ENCODE measurements at places on chromosomes 4 and X.

DNA sequence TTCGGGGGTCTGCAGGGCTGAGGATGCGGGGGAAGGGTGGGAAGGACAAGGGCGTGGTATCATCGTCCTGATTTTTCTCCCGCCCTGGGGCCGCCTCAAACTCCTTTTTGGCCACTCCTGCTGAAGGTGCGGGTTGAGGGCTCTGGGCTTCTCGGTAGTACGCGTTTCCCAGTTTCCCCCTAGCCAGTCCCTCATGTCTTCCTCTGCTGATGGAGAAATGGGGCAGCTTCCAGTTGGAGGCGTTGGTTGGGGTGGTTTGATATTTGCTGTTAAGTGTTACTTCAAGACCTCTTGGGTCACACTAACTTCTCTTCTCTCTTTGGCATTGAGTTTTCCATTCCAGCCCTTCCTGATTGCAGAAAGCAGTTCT lies 482 bp downstream of the GSTCD start:
- DNase-seq: no peak

- no peak for DNase-seq
Measured at GRCh38 chr4:77952457-77952856, 89.8 kb downstream of the MRPL1 start.

GRCh38 chr4:37879365-37879764 lies 11.5 kb upstream of the TBC1D1 start:
- no peak for DNase-seq

GRCh38 chrX:81957900-81958545 lies 756.1 kb downstream of the SH3BGRL start:
- no peak for DNase-seq

GRCh38 chr4:150206265-150206664 lies 128.0 kb downstream of the DCLK2 start:
- no peak for DNase-seq

DNA sequence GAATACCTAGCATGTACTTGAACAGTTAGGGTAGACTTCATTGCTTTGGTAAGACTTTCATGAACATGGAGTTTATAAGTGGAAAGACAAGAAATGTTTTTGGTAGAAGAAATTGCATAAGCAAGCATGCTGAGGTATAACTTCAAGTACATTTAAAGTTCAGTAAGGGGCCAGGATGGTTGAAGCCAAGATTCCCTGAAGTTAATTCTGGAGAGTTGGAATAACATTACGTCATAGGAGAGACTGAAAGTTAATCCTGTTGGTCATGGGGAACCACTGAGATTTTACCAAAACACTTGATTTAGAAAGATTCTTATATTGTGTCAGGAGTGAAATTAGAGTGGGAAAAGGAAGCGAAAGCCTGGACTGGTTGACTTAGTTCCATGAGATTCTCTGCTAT lies 767.5 kb upstream of the MAGEB2 start:
- DNase-seq: no peak

GRCh38 chr4:64121803-64122202 lies 287.4 kb downstream of the TECRL start:
- no peak for DNase-seq

GRCh38 chr4:47349326-47349725 lies 114.2 kb downstream of the COMMD8 start:
- no peak for DNase-seq

- DNase-seq: no peak
Measured at GRCh38 chrX:6129195-6129594, 99.5 kb downstream of the NLGN4X start.

DNA sequence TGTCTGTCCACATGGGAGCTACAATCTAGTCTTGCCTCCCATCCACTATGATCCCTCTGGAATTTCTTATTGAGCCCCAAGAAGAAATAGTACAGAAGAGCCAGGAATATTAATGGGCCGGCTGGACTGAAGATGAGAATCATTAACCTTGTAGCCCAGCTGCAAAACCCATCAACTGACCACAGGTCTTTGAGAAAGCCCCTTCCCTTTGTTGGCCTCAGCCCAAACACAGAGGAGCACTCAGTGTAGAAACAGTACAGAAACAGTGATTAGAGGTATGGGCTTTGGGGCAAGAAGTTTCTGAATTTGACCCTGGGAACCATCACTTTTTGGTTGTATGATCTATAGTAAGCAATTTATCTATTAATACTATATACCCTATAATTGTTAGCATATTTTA lies 76.8 kb upstream of the RAB40AL start:
- DNase-seq: no peak

DNA sequence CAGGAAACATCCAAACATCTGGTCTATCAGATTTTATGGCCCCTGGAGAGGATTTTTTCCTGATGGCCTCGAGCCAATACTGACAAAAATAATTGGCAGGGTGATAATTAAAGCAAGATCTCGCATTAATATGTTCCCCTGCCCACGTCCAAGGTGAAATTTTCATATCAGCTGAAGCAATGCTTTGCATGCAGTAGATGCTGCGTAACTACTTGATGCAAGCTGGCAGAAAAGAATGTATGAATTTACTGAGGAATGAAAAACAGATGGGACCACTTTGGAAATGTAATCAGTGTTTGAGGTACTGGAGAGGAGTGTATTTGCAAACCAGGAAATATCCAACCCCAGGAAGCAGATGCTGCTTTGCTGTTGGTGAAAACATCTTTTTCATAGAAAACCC lies 36.8 kb upstream of the REST start:
- DNase-seq: no peak

DNA sequence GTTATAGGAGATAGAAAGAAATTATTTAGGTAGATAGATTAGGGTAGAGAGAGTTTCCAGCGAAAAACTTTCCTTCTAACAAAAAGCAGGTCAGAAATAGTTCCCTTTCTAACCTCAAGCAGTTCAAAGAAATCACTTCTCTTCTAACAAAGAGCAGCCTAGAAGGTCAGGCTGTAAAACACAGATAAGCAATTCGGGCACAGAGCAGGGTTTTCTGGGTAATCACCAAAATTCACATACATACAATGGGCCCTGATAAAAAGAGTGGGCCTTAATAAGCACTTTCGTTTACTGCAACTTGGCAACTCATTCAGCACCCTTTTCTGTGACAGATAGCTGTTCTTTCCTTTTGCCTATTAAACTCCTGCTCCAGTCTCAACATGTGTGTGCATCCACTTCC lies 13.4 kb upstream of the NAF1 start:
- no peak for DNase-seq

DNA sequence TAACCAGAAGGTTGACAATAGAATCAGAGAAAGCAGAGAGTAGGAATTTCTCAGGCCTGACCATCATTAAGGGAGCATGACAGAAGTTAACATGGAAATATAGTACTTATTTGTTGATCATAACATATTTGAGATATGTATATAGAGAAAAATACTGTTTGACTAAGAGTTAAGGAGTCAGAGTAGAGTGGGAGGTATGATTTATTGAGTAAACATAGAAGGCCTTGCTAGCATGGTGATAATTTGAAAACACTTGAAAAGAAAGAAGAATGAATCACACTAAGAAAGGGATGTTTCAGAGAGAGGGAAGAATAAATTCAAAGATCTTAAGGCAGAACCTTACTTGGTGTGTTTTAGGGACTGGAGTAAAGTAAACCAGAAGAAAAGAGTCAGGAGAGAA lies 437.2 kb upstream of the TECRL start:
- DNase-seq: no peak

DNA sequence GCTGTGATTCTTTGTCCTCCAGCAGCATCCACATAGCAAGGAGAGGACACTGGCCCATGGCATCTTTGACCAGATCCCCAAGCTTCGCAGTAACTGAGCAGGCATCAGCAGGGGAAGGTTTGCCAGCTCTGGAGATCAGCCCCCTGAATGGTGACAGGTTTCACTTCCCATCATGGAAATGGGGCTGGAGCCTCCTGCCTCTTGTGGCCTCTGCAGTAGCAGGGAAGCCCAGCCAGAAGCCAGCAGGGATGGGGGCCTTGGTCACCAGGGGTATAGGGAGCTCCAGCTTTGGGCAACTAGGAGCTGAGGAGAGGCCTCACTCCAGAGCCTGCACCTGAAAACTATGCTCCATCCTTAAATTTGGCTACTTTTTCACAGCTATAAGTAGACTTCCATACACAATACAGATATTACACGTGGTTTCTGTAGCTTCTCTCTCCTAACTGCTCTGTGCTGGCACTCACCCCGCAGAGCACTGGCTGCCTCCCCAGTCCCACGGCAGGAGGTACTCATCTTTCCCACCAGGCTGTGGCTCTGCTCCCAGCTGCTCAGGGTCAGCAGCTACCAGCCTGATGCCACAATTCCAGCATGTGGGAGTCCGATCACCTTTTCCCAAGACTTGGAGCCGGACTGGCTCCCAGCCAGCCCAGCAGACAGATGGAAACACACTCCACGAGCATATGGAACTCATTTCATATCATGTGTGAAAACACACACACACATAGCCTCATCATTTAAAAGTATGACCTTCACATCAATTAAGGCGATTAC lies 2.8 kb downstream of the TMEM271 start:
- no peak for DNase-seq

- DNase-seq: peak; percentile 52
Measured at GRCh38 chr4:150256841-150257730, 178.8 kb downstream of the DCLK2 start.

- DNase-seq: peak; percentile 57
Measured at GRCh38 chr4:147760176-147760575, 28.3 kb downstream of the ARHGAP10 start.

- DNase-seq: no peak
Measured at GRCh38 chr4:150501983-150502382, 80.0 kb upstream of the MAB21L2 start.

DNA sequence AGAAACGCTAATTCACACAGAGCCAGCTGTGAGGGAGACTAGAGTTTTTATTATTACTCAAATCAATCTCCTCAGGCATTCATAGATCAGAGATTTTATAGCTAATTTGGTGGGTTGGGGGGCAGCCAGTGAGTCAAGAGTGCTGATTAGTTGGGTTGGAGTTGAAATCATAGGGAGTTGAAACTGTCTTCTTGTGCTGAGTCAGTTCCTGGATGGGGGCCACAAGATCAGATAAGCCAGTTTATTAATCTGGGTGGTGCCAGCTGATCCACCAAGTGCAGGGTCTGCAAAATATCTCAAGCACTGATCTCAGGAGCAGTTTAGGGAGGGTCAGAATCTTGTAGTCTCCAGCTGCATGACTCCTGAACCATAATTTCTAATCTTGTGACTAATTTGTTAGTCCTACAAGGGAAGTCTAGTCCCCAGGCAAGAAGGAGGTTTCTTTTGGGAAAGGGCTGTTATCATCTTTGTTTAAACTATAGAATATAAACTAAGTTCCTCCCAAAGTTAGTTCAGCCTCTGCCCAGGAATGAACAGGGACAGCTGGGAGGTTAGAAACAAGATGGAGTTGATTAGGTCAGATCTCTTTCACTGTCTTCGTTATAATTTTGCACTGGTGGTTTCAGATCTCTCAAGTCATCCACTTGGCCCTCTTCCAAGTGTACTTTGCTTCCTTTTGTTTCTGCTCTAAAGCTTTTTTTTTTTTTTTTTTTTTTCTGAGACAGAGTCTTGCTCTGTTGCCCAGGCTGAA lies 5.4 kb upstream of the NAA11 start:
- no peak for DNase-seq

GRCh38 chrX:119273420-119274192 lies 37.5 kb downstream of the PGRMC1 start:
- no peak for DNase-seq

GRCh38 chrX:17635231-17635630 lies 102.1 kb upstream of the SCML1 start:
- DNase-seq: no peak

- DNase-seq: no peak
Measured at GRCh38 chr4:101187841-101188240, 159.5 kb downstream of the PPP3CA start.

DNA sequence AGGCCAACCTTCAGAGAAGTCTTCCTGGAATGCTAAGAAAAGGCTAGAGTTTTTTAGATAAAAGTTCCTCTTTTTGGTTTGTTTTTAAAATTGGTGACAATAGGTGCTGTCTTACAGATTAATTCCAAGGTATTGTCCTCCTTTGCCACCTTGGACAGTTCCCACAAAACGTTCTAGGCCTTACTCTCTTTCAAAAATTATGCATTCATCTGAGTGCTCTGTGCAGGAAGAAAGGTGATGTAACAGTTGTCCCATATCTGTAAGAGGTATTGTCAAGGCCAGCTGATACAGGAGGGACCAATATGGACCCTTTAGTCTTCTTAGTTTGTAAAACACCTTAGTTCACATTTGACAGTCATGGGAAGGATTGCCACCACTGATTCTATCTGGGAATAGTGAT lies 15.9 kb upstream of the CXCL5 start:
- no peak for DNase-seq

DNA sequence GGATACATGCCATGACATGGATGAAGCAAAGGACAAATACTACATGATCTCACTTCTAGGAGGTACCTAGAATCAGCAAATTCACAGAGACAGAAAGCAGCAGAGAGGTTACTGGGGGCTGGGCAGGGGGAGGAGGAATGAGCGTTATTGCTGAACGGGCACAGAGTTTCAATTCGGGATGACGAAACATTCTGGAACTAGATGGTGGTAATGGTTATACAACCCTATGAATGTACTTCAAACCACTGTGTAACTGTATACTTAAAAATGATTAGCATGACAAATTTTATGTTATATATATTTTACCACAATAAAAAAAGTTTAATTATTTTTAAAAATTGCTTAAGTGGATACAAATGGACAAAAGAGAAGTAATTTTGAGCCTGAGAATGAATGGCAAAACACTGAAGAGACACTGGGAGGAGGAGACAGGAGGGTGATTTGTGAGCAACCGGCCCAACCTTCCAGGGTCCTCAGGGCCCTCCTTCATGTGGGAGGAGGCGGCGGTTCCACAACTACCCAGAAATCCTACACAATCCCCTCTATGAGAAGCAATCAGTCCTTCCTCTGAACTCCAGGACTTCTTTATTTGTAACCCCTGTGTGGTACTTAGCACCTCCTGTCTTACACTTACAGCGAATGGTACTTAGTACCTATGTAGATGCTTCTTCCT lies 14.1 kb downstream of the ACSL1 start:
- DNase-seq: no peak

All from ureter (tissue), 1 donor.